ENCODE measurements at places on chromosomes 7 and 10.
A peak's percentile ranks its signal among the peaks of the same experiment; 100 is the strongest.

DNA sequence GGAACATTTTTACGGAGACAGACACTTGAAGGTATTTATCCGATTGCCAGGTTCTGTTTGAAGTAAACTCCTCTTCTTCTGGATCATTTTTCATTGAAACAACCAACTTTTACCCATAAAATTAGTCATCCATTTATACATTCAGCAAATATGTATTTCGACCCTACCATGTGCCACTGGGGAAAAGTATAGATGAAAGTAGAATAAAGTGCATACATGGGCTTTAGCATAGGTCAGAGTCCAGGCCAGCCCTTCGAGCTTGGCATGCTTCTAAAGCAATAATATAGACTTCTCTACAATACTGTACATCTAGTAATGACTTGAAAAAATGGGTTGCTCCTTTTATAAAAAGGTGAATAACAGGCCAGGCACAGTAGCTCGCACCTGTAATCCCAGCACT lies 10.1 kb downstream of the SLC25A16 start:
- DNase-seq: peak; percentile 20

DNA sequence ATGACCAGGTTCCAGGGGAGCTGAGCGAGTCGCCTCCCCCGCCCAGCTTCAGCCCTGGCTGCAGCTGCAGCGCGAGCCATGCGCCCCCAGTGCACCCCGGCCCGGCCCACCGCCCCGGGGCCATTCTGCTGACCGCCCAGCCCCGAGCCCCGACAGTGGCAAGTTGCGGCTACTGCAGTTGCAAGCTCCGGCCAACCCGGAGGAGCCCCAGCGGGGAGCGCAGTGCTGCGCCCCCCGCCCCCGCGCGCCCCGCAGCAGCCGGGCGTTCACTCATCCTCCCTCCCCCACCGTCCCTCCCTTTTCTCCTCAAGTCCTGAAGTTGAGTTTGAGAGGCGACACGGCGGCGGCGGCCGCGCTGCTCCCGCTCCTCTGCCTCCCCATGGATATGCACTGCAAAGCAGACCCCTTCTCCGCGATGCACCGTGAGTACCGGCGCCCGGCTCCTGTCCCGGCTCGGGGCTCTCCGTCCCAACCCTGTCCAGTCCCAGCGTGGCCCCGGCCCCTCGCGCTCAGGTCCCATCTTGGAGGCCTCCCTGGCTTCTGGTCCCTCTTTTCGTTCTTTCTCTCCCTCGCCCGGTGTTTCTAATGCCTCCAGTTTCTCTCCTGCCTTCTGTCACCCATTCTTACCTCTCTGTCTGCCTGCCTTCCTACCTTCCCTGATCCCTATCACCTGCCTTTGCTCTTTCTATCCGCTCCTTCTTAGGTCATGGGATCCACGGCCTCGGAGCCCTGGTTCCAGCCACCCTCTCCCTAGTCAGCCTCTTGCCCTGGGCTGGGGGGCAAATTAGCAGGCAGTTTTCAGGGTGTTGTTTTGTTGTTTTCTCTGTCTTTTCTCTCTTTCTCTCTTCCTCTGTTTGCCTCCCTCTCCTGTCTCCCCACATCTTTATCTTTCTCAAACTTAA lies 751 bp downstream of the PAX2 start:
- no peak for DNase-seq

GRCh38 chr7:103003004-103003403 lies 71.6 kb downstream of the FBXL13 start:
- DNase-seq: no peak

- DNase-seq: no peak
Observed at GRCh38 chr7:24587853-24588252, 14.6 kb downstream of the PALS2 start.

- peak; percentile 51 for DNase-seq
Observed at GRCh38 chr10:93495654-93496321, 624 bp upstream of the CEP55 start.

GRCh38 chr7:371119-371778 lies 81.3 kb downstream of the FOXL3 start:
- DNase-seq: no peak

DNA sequence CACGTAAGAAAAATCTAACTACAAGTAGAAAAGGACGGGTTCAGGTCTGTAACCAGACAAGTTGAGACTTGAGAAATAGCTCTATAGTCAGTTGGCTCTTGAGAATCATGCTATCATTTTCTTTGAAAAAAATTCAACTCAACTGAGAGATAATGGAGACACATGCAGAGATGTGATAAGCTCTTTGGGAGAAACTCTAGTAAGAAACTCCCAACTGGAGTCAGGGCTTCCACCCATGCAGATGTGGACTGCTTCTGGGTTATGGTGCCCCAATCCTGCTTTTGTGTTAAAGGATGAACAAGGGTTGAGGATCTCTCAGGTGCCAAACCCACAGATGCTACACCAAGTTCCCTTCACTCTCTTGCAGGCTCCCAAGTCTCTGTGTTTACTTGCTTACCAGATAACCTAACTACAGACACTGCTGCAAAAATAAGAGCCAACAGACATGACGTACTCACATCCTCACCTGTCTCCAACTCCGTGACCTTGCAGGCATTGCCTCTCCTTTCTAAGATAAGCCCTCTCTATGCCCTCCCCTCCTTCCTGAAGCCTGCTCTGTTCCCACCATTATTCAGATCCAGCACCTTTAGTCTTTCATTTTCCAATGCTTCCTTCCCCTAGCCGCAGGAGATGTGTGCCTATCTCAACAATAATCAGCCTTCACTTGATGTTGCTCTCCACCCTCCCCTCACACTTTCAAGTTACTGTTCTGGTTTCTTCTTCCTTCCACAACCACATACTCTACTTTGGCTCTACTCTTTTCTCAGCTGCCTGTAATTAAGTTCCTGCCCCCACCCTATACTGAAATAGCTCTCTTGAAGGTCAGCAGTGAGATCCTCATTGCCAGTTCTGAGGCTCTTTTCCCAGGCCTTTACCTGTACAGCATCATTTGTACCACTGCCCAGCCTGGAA lies 130.0 kb downstream of the ICA1 start:
- DNase-seq: no peak

DNA sequence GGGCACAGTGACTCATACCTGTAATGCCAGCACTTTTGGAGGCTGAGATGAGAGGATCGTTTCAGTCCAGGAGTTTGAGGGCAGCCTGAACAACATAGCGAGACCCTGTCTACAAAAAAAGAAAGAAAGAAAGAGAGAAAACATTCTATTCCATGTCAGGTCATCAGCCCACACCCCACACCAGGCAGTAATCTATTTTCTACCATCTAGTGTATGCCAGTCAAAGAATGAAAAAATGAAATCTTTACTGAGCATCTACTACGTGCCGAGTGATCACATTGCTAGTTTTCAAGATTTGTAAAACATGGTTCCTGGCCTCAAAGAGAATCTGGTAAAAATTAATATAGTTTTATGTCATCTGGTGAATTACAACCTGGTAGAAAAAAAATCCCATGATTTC lies 3.1 kb upstream of the EPHB4 start:
- DNase-seq: no peak

- DNase-seq: peak; percentile 96
Observed at GRCh38 chr10:34584164-34584563, 230.9 kb downstream of the PARD3 start.

DNA sequence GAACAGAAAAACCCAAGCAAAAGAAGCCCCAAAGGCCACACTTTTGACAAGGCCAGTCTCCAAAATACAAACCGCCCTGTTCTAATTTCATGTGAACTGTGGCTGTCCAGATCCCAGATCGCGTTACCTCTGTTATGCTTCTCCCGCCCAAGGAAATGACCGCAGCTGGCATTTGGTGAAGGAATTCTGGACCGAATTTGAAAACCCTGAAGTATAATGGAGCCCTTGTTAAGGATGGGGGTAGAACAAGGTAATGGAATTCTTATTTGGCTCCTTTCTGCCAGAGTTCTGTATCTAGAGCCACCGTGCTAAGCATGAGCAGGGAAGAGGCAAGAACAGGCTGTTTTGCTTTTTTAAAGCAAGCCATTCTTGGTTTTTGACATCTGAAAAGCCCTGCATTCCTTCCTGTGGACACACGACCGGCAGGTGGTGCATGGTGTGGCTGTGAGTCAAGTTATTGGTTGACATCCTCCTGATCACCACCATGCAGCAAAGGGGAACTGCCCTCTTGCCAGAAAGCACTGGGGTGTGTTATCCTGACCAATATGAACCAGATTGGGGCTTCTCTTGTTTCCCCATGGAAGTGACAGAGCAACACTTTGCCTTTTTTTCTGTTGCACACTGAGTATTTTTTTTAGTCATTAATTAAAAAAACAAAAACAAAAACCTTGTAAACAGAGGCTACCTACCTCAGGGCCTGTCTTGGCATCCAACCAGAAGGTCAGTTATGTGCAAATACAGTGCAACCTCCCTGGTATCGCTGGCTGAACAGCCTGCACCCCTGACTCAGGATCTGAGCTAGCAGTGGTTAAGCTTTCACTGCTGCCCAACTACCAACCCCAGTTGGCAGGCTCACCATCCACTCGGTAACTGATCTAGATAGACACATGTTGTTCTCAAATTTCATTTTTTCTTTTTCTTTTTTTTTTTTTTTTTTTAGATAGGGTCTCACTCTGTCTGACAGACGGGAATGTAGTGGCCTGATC lies 14.2 kb downstream of the UCMA start:
- DNase-seq: no peak

DNA sequence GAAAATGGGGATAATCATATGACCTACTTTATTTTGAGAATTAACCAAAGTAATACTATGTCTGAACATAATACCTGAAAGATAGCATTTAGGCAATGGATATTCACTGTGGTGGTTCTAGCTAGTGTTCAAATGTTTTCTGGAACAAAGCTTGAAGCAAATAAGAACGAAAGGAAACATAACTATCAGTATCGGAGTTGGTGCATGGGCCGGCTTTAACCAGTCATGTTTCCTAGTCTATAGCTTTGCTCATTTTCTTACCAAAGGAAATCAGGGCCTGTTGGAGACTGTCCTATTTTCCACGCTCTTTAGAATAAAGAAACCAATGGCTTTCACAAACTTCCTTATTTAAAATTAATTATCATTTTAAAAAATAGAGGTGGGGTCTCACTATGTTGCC lies 8.9 kb downstream of the IL2RA start:
- DNase-seq: no peak

GRCh38 chr10:80583685-80584084 lies 46.0 kb downstream of the SH2D4B start:
- DNase-seq: no peak

- no peak for DNase-seq
Observed at GRCh38 chr7:12320987-12321647, 82.5 kb downstream of the VWDE start.

DNA sequence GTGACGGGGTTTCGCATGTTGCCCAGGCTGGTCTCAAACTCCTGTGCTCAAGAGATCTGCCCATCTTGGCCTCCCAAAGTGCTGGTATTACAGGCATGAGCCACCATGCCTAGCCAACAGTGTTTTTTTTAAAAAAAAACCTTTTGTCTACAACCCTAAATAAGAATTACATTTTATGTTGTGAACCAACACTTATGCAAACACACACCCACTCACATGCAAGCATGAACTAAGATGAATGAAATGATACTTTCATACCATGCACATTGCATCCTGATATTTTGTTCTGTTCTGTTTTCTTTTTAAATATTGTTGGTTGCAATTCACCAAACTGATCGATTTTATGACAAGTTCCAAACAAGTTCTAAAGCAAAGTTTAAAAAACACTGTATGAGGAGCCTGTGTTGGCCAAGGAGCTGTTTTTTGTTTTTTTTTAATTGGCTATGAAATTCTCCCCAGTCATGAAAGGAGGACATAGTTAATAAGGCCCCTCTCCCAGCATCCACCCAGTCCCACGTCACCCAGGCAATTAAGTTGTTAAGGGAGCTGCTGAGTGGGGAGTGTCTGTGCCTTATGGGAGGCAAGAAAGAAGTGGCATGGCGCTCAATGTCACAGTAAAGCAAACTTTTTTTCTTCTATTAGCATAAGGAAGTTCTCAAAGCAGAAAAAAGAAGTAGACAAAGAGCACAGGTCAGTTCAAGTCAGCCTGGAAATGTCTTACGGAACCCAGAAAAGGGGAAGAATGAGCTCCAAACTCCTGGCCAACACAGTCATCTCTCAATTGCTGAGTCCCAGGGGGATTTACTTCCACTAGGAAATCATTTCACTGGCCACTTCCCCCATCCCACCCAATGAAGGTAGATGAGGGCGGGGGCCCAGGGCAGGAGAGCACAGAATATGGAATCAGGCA lies 50.1 kb downstream of the NOD1 start:
- no peak for DNase-seq

DNA sequence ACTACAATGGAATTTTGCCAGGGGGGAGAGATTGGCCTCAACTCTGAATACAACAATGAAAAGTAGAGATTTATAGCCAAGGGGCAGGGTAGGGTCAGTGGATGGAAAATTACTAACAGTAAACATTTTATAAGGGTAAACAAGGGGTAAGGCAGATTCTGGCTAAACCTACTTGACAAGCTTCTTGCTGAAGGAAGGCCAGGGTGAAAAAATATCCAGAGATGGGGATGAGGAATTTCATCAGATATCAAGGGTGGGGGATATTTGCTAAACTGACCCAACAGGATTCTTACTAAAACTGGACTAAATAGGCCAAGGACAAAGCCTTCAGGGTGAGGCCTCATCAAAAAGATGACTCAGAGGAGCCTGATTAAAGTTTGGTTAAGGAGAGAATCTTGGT lies 156.3 kb downstream of the RTKN2 start:
- DNase-seq: no peak

DNA sequence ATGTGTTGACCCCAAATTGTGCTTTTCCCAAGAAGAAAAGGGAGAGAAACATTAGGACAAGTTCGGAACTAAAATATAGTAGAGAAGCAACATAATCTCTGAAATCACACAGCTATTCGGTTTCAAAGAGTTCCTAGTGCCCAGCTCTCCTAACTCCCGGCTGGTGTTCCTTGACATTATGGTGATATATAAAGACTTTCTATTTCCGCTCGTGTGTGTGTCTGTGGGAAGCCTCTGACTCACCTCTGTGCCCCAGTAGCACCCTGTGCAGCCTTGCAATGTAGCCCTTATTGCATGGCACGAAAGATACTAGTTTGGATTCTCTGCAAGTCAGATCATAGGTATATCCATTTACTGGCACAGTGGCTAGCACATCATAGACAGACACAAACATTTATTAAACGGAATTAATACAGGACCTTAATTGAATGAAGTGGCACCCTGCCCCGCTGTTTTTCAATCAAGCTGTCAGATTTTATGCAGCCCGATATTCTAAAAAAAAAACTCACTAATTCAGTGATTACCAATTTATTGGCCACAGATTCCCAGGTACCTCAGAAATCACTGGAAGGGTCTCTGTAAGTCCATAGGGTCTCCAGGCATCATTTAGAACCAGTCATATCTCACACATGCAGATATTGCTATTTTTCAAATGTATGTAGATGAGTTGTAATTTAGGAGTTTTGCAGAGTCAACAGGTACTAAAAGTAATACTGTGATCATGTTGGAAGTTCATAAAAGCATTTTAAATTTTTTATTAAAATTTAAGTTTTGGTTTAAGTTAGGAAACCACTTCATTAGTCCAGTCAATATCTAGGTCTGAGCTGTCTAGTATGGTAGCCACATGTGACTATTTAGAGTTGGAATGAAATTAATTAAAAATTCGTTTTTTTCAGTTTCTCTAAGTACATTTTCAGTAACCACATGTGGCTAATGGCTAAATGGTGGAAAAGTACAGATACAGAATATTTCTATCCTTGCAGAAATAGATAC lies 43.3 kb downstream of the SFTPD start:
- DNase-seq: peak; percentile 25

GRCh38 chr7:158672975-158673374 lies 31.6 kb downstream of the NCAPG2 start:
- peak; percentile 60 for DNase-seq

GRCh38 chr10:88879534-88880281 lies at the start of gene STAMBPL1:
Gene STAMBPL1 (plus strand): TSS chr10:88880245. CDS start chr10:88901709, 21,464 bp downstream.
- peak; percentile 24 for DNase-seq

GRCh38 chr7:7793249-7793648 lies 74.8 kb upstream of the RPA3 start:
- no peak for DNase-seq

- DNase-seq: no peak
Observed at GRCh38 chr10:131215776-131216175, 95.7 kb downstream of the TCERG1L start.

Measured in fibroblast of mammary gland (primary cell).